Transverse colon (tissue), 4 donors: ENCODE measurements at places on chromosomes 4 and X. TPM values are rescaled to one million over a fixed set of nuclear protein-coding genes. Genes with fewer than 3 reads are reported as not detected.

Gene PLA2G12A
- total RNA-seq: 42.6 TPM

Gene SLC4A4
- total RNA-seq: 182 TPM

Gene TIGD4
- not detected for total RNA-seq

Gene ATOH1
- 23.9 TPM for total RNA-seq

DNA sequence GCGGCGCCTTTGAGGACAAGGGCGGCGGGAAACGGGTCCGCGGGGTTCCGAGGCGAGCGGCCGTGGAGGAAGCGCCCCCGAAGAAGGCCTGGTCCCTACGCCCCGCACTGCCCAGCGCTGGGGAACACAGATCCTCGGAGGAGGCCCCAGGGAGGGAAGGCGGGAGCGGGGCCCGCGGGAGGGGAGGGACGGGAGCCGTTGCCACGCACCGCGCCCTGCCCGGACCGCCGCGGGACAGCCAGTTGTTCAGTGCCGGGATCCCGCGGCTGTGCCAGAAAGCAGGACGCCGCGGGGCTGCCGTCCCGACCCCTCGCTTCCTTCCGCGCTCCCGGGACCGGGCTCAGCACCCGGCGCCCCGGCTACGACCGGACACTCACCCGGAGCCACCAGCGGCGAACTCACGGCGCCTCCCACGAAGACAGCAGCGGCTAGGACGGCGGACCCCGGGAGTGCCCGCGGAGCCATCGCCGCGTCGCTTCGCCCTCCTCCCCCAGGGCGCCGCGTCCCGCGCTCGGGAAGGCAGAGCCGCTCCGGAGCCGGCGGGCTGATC is 278 bp downstream of the RELL1 start:
- H3K27me3 ChIP-seq: no peaks in the 10 kb centered on the region
- H3K4me1 ChIP-seq: peaks cover 20% of the 10 kb centered on the region
- DNase-seq: peak; percentile 60
- H3K36me3 ChIP-seq: no peaks in the 10 kb centered on the region
- H3K27ac ChIP-seq: peak overlapping the region; percentile 98

GRCh38 chrX:38221391-38221929 is 789 bp upstream of the SRPX start:
- no peak overlapping the region for H3K4me3 ChIP-seq
- H3K4me1 ChIP-seq: no peaks in the 10 kb centered on the region
- no peak for DNase-seq
- peak overlapping the region; percentile 11 for H3K27ac ChIP-seq
- peaks cover 6% of the 10 kb centered on the region for H3K27me3 ChIP-seq
- H3K36me3 ChIP-seq: no peaks in the 10 kb centered on the region

GRCh38 chrX:10631416-10632145 is 11.2 kb upstream of the MID1 start:
- no peaks in the 10 kb centered on the region for H3K27me3 ChIP-seq
- H3K27ac ChIP-seq: no peak overlapping the region
- H3K36me3 ChIP-seq: no peaks in the 10 kb centered on the region

DNA sequence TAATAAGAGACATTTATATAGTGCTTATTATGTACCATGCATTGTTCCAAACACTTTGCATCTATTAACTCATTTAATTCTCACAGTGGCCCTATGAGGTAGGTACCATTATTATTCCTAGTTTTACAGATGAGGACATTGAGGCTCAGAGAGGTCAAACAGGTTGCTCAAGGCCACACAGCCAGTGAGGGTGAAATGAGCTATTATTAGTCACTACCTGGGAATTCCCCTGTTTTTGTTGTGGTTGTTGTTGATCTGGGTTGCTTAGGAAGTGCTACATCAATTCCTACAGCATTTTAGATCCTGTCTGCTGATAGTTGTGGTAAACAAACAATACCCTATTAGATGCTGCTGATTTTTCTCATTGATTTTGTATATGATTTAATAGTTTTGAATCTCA is 41.2 kb downstream of the APLN start:
- H3K4me1 ChIP-seq: no peaks in the 10 kb centered on the region
- no peak for DNase-seq
- no peaks in the 10 kb centered on the region for H3K36me3 ChIP-seq
- no peak overlapping the region for H3K27ac ChIP-seq
- H3K4me3 ChIP-seq: no peak overlapping the region

- no peak overlapping the region for H3K27ac ChIP-seq
- H3K36me3 ChIP-seq: no peaks in the 10 kb centered on the region
- no peak overlapping the region for H3K4me3 ChIP-seq
- peaks cover 13% of the 10 kb centered on the region for H3K4me1 ChIP-seq
- no peak for DNase-seq
- no peaks in the 10 kb centered on the region for H3K27me3 ChIP-seq
These were observed 19.0 kb upstream of the DHX15 start for GRCh38 chr4:24603343-24603742.

DNA sequence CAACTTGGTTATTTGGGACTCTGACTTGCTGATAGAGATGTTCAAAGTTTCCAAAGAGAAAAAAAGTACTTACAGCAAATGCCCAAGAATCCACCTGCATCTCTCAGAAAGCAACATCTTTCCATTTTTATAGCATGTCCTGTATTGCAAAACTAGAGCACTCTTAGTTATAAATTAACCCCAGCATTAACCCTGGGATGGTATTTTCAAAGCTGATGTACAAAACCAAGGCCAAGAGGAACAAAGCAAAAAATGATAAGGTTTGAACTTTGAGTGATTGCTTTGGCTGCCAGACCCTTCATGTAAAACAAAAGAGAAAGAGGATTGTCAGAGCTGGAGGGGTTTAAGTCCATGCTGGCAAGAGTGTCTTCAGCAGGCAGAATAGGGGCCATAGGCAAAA is at the start of gene SERPINA7:
SERPINA7 (minus strand) TSS at position 103 of the 400 bp plus-strand sequence. CDS start 1,669 bp downstream, outside the sequence.
- H3K4me3 ChIP-seq: no peak within 1 kb of the TSS
- H3K36me3 ChIP-seq: no peaks in the 10 kb centered on the region
- no peaks in the 10 kb centered on the region for H3K4me1 ChIP-seq
- DNase-seq: no peak

GRCh38 chrX:40299641-40300046 is 201.9 kb upstream of the BCOR start:
- H3K4me3 ChIP-seq: no peak overlapping the region
- no peaks in the 10 kb centered on the region for H3K4me1 ChIP-seq
- H3K36me3 ChIP-seq: no peaks in the 10 kb centered on the region
- DNase-seq: no peak
- H3K27ac ChIP-seq: no peak overlapping the region
- no peaks in the 10 kb centered on the region for H3K27me3 ChIP-seq
